Activated naive CD8-positive, alpha-beta T cell treated with anti-CD3 and anti-CD28 coated beads, Interleukin-2, amount 10 ng/mL, durations not matched to agents 7 days and 5 days (primary cell): ENCODE measurements at places on chromosomes 2 and 18. TPM values are rescaled to one million over a fixed set of nuclear protein-coding genes. Genes with fewer than 3 reads are reported as not detected.
A peak's percentile ranks its signal among the peaks of the same experiment; 100 is the strongest.

- peak; percentile 3 for DNase-seq
Observed at GRCh38 chr2:128442891-128443302, 124.2 kb upstream of the HS6ST1 start.

DNA sequence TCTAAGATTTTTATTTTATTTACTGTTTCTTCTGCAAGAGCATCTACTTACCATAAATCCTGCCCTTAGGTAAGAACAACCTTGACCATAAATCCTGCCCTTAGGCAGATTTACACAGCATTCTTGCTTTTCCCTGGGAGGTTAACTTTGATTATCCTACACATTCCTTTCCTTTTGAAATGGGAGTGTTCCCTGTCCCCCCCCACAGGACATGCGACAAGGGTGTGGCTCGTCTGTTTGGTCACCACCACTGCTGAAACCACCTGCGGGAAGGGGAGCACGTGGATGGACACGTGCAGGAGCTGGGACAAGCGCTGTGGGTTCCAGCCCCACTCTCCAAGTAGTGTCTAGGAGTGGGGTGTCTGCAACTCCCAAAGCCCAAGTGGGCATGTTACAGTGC is 239.3 kb upstream of the SP5 start:
- DNase-seq, result no peak

DNA sequence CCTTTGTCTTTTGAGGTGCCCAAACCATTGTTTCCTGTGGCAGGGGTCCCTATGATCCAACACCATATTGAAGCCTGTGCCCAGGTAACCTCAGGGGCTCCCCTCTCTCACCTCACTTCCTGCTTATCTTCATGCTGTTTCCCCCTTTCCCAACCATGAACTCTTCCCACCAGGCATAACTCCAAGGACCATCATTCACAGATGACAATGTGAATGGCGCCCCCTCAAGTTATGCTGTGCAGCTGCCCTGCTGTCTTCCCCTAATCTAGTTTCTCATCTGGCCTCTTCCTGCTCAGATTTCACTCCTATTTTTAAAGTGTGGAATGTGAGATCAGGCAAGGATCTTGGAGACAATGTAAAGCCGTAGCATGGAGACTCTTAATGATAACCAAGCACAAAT is 1.4 kb downstream of the GMPPA start:
- no peak for DNase-seq

- DNase-seq, result no peak
Observed at GRCh38 chr2:167987558-167987957, 259.8 kb downstream of the STK39 start.

DNA sequence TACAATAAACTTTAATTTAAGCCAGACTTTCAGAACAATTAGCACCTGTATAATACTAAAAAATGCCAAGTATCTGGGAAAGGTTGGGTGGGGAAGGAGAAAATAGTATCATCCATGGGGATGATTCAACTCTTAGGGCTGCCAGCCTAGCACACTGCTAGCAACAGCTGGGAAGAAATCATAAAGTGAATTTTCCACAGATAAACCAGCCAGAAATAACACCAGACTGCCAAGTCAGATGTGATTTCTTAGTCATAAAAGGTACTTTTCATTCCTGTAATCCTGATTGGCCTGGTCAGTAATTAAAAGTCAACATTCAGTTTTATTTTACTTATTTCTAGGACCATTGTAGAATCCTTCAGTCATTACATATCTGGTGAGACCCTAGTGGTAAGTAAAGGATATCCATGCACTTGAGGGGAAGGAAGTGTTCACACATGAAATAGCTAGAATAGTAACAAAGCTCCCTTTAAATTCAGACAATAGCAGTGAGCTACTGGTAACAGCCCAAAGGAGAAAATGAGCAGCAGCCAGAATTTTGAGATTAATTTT is 59.4 kb downstream of the LIMS1 start:
- no peak for DNase-seq

- no peak for DNase-seq
Observed at GRCh38 chr2:233358335-233358734, 4.0 kb downstream of the DGKD start.

DNA sequence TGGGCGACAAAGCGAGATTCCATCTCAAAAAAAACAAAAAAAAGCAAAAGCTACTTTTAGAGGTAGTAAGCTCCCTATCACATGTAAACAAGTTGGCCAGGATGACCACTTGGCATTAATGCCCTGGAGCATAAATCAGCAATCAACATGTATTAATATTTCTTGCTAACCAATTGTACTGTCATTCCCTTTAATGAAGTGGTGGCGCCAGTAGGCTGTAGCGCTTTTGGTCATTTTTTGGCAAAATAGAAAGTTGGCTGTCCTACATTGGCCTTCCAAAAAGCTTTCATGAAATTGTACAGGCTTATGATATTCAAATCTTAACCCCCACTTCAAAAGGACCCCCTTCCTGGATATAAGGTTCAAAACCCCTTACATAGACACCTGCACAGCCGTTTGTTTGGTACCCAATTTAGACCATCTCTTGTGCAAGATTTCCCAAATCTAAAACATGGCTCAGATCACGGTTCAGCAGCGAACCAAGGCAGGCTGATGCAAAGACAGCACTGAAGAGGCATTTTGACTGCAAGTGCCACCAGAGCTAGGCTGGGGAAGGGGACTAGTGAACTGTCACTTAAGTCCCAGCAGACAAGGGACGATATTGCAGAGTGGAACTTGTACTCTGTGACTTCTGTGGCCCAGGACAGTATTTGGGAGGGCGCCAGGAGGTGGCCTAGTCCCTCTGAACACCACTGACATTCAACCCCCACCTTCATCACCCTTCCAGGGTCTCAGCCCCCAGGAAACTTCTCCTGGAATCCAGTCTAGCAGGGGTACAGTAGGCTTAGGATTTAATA is 31.9 kb downstream of the SMAD7 start:
- DNase-seq, result peak; percentile 10

DNA sequence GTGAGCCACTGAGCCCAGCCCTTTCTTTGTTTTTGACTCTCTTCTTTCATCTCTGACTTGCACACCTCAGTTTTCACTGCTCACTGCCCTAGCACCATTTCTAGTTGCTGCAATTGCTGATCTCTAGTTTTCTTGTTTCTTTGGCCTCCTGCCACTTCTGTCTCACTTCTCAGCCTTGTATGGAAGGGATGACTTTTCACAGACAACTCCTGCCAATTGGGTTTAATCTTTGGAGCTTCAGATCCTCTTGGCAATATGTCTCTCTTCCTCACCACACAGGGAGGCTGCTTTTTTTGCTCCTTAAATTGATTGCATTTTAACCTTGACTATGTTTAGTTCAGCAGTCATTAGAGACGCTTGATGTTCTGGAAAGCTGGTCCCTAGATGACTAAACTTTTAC is 323.1 kb downstream of the CTNNA2 start:
- DNase-seq, result no peak

DNA sequence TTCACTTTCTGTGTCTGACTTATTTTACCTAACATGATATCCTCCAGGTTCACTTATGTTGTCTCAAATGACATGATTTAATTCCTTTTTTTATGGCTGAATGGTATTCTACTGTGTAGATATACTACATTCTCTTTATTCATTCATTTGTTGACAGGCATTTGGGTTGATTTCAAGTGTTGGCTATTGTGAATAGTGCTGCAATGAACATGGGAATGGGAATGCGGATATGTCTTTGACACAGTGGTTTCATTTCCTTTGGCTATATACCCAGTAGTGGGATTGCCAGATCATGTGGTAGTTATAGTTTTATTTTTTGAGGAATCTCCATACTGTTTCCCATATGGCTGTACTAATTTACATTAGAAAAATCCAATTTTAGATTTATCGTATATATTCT is 195.4 kb upstream of the KLHL14 start:
- no peak for DNase-seq

DNA sequence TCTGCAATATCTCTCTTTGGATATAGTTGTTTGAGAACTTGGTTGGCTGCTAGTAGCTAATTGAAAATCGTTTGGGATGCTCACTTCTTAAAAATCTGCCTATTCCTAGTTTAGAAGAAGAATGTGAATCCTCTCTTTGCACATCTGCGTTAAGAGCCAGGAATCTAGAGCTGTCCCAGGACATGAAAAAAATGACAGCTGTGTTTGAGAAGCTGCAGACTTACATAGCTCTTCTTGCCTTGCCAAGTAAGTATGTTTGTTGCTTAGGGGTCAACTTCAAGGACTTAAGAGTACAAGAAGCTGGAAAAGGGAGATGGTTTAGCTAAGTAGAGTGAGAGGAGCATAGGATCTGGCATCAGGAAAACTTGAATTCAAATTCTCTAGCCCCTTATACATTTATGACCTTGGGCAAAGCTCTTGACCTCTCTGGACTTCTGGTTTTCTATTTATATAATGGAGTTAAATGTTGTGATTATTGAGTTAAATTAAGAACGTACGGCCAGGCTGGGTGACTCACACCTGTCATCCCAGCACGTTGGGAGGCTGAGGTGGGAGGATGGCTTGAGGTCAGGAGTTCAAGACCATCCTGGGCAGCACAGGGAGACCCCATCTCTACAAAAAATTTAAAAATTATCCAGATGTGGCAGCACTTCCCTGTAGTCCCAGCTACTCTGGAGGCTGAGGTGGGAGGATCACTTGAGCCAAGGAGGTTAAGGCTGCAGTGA is 55.2 kb upstream of the STON1 start:
- no peak for DNase-seq

- no peak for DNase-seq
Observed at GRCh38 chr2:143730953-143731260, 601.7 kb downstream of the ARHGAP15 start.

- no peak for DNase-seq
Observed at GRCh38 chr18:76970770-76971559, 148.6 kb downstream of the ZNF236 start.

- DNase-seq, result no peak
Observed at GRCh38 chr2:55431982-55432627, 12.4 kb upstream of the CCDC88A start.

Gene LBH
- total RNA-seq, result 186 TPM

Gene ILKAP
- total RNA-seq, result 59.1 TPM

Gene PAIP2B
- 4.8 TPM for total RNA-seq

Gene MC5R
- 0.17 TPM for total RNA-seq

Gene IL18R1
- 37.3 TPM for total RNA-seq
